ENCODE measurements at places on chromosomes 7 and 10.

DNA sequence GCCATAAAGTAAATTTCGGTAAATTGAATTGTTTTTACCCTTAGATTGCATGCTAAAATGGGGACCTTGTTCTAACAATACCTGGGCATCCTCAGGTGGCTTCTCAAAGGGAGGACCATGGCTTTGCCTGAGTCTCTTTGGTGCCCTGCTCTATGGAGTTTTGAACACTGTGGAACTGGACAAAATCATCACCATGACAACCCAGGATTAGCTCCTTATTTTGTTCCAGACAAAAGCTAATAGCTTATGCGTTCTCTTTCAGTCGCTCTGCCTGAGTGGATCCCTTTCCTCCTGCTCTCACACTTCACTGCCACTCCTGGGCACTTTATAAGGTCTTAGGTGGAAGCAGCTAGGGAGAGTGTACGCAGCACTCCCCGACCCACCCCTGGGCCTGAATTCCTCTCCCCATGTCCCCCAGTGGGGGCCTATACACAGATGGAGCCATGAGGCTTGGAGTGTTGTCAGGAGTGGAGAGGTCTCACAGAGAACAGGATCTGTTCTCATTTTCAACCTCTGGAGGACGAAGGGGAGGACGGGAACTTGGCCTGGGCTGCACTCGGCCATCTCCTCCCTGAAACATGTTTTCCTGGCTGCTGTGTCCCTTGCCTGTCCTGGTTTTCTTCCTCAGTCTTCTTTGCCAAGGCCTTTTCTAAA, 19.0 kb downstream of the ADCYAP1R1 start:
- no peak for DNase-seq

- DNase-seq = no peak
Measured at GRCh38 chr7:159078911-159079270, 65.8 kb downstream of the VIPR2 start.

DNA sequence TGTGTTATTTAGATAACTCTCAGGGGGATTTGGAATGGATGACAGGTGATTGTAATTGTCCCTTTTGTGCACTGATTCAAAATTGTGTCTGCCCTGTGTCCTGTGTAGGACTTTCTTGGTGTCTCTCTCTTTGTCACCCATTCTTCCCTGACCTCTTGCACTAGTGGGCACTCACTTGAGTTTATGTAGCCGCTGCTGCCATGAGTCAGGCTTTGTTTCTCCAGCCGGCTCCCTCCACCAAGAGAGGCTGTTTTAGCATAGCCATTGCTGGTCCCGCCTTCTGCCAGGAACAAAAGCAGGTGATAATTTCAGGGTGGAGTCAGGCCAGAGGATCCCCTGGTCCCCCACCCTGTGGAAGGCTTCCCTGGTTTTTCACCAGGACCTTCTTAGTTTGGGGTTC, 8.4 kb downstream of the COL17A1 start:
- no peak for DNase-seq

DNA sequence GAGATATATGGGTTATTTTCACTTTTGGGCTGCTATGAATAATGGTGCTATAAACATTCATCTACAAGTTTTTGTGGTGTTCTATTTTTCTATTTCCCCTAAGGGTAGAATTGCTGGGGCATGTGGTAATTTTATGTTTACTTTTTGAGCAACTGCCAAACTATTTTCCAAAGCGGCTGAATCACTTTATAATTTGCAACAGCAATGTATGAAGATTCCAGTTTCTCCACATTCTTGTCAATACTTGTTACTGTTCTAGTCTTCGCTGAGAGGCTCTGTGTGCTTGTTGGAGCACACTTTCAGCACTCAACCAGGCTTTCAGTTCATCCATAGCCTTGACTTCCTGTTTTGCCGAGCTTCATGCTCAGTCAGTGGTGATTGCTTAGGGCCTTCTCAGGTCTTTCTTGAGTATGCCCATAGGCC, 39.0 kb downstream of the ADK start:
- no peak for DNase-seq

DNA sequence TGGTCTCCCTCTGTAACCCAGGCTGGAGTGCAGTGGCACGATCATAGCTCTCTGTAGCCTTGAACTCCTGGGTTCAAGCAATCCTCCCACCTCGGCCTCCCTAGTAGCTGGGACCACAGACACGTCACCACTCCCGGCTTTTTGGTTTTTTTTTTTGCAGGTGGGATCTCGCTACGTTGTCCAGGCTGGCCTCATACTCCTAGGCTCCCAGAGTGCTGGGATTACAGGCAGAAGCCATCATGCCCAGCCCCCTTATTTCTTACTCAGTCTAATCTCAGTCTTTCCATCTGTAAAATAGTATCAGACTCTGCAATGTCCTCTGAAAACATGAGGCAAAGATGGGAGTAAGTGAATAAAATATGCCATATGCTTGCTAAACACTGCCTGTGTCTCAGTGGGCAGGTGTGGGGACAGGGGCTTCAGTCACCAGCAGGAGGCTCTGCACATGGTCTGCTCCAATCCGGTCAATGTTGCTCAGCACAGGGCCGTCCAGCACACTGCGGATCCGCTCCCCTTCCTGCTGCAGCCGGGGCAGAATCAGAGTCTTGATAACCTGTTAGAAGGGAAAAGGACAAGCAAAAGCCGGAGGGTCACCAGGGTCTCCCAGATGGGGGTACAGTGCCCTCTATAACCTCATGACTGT, 8.2 kb downstream of the AP4M1 start:
- no peak for DNase-seq

GRCh38 chr7:28607855-28608193, 195.5 kb downstream of the CREB5 start:
- no peak for DNase-seq

- DNase-seq = peak; percentile 66
Measured at GRCh38 chr7:45923290-45923689, 2.2 kb upstream of the IGFBP3 start.

GRCh38 chr10:24357344-24358004, 148.5 kb downstream of the KIAA1217 start:
- DNase-seq = no peak

GRCh38 chr7:81120111-81120510, 201.3 kb upstream of the SEMA3C start:
- DNase-seq = no peak

DNA sequence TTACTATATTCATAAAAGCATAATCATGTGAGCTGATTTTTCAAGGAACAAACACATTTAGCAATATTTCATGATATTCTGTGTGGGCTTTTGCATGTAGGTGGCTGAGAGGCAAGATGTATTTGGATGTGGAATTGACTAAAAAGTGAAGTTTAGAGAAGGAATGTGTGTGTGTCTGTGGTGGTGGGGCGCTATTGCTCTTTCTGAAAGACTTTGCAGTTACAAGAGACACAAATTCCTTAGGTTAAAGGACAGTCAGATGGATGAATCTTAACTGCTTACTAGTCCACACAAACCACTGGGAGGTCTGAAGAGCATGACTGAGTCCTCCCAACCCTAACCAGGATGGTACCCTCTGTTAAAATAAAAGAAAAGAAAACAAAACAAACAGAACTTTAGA, 200.1 kb downstream of the SDHAF3 start:
- no peak for DNase-seq

DNA sequence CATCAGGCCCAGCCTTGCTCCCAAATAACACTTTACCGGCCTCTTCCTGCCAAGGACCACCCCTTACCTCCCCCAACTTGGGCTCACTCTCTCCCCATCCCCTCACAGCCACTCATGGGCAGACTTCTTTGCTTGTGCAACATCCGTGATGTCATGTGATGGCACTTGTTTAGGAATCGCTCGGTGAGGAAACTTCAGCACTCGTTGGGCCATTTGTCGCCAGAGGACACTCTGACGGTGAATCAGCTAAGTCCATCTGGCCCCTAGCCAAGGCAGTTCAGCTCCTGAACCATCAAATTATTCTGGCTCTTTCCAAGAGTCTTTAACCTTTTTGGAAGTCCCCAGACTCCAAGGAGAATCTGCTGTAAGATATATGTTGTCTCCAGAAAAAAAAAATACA, 19.2 kb downstream of the BTBD16 start:
- DNase-seq = no peak

- DNase-seq = no peak
Measured at GRCh38 chr7:7175075-7175695, 7.2 kb upstream of the C1GALT1 start.

DNA sequence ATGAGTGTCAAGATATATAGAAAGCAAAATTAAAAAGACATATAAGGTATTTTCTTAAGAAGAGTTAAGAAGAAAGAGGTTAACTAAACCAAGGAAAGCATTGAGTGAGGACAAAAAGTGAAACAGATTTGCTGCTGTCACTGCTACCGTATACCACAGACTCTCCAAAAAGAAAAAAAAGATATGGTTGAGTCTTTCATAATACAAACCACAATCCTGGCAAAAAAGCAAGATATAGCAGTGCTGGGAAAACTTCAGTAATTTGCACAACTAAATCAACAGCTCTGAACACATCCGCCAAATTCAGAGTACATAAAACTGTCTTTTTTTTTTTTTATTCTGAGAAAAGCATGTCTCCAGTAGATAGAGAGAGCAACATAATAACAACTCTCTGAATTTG, 114.7 kb downstream of the ETV1 start:
- no peak for DNase-seq

DNA sequence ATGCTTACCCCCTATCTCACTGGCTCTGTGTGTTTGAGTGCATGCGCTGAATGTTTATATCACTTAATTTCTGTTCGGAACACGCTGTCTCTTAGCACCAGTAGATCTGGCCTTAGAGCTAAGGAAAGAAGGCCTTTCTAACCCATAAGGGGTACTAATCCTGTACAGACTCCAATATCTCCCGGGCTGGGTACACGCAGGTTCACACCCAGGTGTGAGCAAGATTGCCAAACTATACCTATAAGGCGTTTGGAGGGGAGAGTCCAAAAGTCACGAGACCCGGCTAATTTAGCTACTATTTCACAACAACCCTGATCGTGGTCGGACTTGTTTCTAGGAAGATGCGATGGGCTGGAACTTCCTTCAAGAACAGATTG, 727 bp upstream of the PDSS1 start:
- no peak for DNase-seq

DNA sequence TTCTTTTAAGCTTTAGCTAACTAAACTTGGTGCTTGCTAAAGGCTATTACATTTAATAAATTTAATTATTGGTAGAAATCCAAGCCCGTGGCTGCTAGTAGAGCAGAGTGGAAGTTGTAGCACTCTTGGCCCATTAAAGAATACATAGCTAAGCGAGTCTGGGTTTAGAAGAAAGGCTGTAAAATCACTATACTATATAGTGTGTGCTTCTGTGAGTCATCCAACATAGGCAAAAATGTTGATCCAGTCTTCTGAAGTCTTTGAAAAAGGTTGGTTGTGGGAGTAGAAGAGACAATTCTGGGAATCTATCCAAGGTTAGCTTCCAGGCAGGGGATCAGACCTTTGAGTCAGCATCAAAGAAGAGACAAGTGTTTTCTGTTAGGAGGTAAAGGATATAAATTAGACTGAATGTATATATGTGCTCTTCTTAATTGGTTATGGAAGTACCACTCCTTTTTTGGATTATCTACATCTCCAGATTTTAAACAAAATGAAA, 664.2 kb downstream of the NXPH1 start:
- DNase-seq = no peak

DNA sequence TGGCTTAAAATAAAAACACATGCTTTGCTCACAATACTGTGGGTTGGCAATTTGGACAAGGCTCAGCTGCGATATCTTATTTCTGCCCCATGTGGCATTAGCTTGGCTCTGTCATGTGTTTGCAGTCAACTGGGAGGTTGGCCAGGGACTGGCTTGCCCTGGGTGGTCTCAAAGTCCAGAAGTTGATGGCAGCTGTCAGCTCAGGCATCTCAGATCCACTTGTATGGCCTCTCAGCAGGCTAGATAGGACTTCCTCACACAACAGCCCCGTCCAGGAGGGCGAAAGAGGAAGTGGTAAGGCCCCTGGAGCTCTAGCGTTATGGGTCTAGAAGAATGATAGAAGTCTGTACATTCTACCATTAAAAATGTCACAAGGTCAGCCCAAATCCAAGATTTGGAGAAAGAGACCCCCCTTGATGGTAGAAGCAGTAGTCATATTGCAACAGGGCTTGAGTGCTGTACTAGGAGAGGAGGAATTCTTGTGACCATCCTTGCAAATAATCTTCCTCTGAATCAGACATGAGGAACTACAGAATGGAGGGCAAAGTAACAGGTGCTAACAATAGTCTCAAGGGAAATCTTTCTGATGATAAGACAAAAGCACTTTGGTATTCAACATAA, 166.2 kb downstream of the FAM107B start:
- no peak for DNase-seq

DNA sequence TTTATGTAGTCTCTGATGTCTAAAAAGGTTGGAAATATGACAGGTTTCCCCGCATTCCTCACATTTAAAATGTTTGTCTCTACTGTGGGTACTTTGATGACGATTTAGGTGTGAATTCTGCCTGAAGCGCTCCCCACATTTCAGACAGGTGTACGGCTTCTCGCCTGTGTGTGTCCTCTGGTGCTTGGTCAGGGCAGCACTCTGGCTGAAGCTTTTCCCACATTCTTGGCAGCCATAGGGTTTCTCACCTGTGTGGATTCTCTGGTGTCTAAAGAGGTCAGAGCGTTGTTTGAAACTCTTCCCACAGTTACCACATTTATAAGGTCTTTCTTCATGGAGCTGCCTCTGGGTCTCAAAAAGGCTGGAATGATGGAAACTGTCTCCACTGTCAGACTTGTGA, 6.3 kb downstream of the ZNF394 start:
- DNase-seq = no peak

DNA sequence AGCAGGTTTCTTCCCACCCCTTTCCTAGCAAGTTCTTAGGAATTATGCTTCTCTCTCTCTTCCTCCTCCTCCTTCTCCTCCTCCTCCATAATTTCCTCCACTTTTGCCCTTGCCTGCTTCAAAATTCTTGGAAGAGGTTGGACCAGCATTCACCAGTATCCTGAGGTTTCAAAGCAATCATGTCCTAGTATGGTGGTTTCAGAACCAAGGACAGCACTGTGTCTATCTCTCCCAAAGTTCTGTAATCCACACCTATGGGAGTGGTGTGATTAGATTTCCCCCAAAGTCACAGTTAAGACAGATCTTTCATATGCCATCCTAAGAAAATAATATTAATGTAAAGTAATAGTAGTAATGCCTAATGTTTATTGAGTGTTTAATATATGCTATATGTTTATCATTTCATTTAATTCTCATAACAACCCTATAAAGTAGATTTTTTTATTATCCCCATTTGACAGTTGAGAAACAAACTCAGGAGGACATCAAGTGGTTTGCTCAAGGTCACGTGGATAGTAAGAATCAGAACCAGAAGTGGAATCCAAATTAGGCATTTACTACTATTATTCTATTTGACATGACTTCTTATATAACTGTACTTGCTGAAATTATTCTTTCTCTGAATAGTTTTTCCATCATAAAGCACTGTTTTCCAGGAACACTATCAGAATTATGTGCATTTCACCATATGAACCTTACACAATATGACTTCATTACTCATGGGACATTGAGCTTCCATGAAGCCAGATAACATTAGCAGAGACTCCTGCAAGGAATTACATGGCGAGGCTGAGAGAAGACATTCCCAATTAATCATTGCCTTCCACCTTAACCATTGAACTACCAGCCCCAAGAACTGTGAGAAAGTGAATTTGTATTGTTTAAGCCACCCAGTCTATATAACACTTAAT, 91.4 kb downstream of the IPMK start:
- DNase-seq = no peak

All from omental fat pad (tissue), 4 donors.